ENCODE measurements at places on chromosomes 16 and 17.
A peak's percentile ranks its signal among the peaks of the same experiment; 100 is the strongest.

GRCh38 chr17:8147141-8147804, 4.9 kb downstream of the PER1 start:
- no peak for DNase-seq

DNA sequence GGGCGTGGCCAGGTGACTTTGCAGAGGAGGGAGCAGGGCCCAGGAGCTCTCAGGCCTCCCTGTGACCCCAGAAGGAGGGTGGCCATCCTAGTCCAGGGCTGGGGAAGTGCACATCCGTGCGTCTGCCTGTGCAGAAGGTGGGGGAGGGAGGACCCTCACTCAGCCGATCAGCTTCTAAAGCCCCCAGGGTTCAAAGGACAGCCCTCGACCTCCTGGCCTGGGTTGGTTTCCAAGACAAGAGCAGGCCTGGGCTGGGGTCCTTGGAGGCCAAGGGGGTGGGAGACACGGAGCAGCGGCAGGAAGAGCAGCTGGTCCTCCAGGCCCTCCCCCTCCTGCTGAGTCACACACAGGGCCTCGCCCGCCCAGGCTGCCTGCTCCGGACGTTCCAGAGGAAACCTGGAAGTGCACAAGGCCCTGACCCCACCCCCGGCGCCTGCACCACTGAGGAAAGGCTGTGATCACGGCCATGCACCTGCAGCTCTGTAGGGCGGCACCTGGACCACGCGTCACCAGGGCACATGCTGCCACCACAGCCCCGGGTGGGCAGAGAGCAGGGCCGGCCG, 67.1 kb upstream of the ZNF469 start:
- DNase-seq: no peak

- DNase-seq: no peak
These were observed 1.8 kb downstream of the KCNJ2 start for GRCh38 chr17:70171159-70171558.

- DNase-seq: peak; percentile 48
These were observed 458.0 kb upstream of the ASIC2 start for GRCh38 chr17:33750943-33751701.

- DNase-seq: no peak
These were observed 20.9 kb upstream of the NSRP1 start for GRCh38 chr17:30095507-30096244.

DNA sequence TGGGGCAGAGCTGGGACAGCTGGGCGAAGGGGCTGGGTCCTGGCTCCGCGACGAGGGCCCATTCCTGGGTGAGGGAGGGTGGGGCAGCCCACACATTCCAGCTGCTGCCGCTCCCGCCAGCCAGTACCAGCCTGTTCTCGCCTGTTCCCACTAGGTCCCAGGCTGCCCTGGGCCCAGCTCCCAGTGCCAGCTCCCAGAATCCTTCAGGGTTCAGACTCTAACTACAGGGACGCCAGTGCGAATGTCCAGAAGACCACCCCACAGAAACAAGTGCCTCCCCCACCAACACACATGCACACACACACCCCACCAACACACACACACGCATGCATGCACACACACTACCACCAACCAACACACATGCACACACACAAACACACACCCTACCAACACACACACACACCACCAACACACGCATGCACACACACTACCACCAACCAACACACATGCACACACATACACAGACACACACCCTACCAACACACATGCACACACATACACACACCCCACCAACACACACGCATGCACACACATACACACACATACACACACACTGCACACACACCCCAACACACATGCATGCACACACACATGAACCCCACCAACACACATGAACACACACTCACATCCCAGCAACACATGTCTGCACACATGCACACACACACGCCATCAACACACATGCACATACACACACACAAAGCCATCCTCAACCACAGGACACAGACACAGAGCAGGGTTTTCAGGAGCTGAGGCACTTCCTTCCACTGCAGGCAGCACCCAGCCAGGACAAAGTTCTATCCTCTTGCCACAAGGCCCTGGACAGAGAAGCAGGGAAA, 27.5 kb upstream of the KRT17 start:
- no peak for DNase-seq

DNA sequence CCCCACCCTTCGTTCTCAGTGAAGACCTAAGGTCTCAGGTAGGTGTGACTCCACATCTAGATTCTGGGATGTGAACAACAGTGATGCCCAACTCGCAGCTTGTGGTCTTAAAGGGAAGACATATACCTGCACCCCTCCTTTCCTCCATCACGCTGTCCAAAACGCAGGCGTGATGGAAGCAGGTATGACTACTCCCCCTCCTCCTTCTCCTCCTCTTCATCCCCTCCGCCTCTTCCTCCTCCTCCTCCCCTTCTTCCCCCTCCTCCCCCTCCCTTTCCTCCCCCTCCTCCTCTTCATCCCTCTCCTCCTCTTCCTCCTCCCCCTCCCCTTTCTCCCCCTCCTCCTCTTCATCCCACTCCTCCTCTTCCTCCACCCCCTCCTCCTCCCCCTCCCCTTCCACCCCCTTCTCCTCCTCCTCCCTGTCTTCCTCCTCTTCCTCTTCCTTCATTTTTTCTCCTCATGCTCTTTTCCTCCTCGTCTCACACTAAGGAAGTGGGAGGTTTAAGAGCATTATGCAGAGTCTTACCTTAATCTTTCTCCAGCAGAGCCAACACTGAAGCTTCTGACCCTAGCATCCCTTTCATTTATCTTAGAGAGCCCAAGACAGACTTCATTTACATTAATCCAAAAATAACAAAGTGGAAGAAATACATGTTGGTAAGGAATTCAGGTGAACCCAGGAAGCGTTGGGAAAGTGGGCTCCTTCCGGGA, 352.5 kb downstream of the FOXL1 start:
- DNase-seq: no peak

GRCh38 chr17:69358688-69359596, 32.0 kb upstream of the ABCA5 start:
- DNase-seq: no peak

GRCh38 chr17:7250695-7251627, 573 bp downstream of the CTDNEP1 start:
- no peak for DNase-seq

GRCh38 chr16:82379551-82379950, 209.5 kb upstream of the MPHOSPH6 start:
- no peak for DNase-seq

DNA sequence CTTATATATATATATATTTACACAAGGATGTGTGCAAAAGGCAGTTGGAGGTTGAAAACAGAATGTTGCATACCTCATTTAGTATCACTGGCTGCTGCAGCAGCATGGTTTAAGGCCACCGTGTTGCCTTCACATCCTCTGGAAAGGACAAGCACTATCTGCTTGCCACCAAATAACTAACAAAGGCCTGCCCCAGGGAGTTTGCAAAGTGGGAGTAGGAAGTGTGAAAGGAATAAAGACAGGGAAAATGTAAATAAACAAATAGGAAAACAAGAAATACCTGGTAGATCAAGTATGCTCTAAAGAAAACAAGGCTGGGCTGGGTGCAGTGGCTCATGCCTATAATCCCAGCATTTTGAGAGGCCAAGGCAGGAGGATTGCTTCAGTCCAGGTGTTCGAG, 33.5 kb upstream of the GFOD2 start:
- no peak for DNase-seq

GRCh38 chr16:56373003-56373402, 52.3 kb downstream of the AMFR start:
- DNase-seq: no peak

GRCh38 chr17:55420776-55421178, 858 bp downstream of the MMD start:
- DNase-seq: peak; percentile 6

DNA sequence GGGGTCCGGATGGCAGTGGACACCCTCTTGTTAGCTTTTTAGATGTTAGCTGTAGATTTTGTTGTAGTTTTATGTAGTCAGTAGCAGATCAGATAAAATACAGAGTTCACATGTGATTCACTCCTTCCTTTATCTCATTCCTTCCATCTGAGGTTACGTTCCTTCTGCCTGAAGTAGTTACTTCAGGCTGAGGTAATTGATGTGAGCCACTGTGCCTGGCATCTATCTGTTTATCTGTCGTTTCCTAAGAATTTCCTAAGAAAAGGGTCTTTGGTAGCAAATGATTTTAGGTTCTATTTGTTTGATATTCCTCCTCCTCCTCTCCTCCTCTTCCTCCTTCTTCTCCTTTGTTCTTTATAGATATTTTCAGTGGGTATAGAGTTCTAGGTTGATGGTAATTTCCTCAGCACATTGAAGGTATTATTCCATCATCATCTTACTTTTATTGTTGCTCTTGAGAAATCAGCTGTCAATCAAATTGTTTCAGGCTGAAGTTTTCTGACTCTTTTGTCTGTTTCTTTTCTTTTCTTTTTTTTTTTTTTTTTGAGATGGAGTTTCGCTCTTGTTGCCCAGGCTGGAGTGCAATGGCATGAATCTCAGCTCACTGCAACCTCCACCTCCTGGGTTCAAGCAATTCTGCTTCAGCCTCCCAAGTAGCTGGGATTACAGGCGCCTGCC, 29.6 kb upstream of the FBXO47 start:
- DNase-seq: no peak

DNA sequence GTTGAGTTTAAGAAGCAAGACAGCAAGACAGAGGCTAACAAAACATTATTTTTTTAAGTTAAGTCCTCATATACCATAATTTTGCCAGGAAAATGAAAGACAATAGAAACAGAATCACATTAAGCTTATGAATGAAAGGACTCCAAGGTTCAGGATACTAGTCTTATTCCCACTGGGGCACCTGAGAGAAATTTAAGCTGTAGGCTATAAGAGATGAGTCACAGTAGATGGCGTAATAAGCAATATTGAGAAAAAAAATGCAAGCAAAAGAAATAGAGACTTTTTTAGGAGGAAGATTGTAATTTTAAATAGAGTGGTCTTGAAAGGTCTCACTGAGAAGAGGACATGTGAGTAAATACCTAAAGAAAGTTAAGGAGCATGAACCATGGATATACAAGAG, 57.1 kb upstream of the KIF2B start:
- no peak for DNase-seq

DNA sequence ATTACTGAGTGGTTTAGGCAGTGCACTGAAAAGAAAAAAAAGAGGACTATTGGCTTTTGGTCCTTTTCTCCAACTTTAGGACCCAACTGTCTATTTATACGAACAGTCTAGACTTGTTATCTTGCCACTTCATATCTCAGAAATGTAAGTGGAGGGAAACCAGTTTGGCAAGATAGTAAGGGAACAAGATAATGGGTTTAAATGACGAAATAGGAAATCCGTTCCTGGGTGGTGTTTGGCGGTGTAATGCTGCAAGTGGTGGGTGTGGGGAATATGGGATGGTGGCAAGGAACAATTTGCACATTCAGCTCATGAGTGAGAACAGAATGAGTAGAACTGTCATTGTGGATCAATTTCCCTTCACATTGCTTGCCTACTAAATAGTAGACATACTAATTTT, 44.7 kb downstream of the GRB7 start:
- no peak for DNase-seq

DNA sequence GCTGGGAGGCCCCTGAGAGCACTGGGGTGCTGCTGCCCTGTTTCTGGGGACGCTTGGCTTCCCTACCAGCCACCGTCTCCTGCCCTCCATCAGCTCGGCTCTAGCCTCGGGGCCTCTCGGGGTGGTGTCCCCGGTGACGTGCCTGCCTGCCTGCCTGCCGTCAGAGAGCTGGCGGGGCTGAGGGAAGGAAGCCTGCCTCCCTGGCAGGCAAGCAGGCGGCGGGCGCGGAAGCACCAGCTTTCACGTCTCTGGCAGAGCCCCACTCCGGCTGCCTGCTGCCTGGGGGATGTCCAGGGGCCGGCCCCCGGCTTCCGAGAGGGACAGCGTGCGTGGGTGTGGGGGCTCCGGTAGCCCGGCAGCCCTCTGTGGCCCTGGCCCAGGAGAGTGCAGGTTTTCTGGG, 9.3 kb downstream of the CENPX start:
- DNase-seq: no peak

DNA sequence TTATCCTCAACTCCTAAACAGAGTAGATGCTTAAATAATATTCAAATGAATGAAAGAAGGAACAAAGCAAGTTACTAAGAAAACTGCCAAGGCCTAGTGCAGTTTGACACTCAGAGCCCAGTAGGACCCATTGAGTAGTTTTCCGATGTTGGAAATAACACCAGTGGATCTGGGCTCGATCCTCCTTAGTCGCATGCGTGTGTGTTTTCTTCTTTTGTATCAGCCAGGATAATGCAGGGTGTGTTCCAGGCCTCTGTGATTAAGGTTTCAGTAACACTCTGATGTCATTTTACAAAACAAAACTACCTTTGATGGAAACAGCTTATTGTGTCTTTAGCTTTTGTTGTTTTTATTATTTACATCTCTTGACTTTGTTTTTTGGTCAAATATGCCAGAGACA, 24.5 kb downstream of the KSR1 start:
- no peak for DNase-seq

DNA sequence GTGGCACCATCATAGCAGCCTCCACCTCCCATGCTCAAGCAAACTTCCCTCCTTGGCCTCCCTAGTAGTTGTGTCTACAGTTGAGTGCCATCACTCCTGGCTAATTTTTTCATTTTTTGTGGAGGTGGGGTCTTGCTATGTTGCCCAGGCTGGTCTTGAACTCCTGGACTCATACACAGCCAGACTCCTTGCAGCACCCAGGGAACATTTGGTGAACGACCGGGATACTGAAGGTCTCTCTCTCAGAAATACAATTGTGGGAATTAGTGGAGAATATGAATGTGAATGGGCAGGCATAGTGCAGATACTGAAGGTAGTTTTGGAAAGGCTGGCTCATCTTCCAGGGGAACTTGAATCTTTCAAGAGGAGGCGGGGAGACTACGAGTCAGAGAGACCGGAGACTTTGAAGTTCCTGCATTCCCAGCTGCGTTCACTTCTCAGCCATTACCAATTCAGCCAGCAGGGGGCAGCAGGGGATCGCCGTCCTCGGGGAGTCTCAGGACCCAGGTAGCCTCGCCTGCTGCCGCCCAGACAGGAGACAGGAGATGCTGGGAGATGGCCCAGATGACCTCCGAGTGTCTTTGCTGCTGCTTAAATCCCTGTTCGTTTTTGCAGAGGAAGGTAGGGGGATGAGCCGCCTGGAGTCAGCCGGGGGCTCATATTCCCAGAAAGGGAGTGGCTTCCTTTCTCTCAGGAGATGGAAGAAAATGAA, 68.6 kb downstream of the HAPSTR1 start:
- DNase-seq: peak; percentile 23

GRCh38 chr16:71658771-71659170, 32.8 kb downstream of the MARVELD3 start:
- no peak for DNase-seq

DNA sequence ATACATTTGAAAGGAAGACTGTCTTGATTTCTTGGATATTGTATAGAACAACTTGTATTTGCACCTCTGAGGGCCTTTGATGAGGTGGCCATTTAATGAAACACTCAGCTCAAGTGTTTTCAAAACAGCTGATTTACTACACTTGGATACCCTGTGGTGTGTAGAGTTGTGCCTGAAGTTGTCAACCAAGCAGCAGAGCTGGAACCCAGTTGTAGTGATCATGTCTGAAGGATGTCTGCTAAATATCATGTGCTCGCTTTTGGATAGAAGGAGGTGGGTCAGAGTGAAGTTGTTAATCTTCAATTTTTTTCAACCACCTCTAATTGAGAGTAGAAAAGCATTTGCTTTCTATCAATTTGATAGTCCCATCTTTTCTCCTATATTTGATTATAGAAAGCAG, 175.9 kb upstream of the TBX2 start:
- no peak for DNase-seq
